Left renal pelvis (tissue), 4 donors: ENCODE measurements at places on chromosomes 11 and 22. TPM values are rescaled to one million over a fixed set of nuclear protein-coding genes. Genes with fewer than 3 reads are reported as not detected.

- DNase-seq, result no peak
Measured at GRCh38 chr11:82909015-82909640, 7.6 kb downstream of the DDIAS start.

DNA sequence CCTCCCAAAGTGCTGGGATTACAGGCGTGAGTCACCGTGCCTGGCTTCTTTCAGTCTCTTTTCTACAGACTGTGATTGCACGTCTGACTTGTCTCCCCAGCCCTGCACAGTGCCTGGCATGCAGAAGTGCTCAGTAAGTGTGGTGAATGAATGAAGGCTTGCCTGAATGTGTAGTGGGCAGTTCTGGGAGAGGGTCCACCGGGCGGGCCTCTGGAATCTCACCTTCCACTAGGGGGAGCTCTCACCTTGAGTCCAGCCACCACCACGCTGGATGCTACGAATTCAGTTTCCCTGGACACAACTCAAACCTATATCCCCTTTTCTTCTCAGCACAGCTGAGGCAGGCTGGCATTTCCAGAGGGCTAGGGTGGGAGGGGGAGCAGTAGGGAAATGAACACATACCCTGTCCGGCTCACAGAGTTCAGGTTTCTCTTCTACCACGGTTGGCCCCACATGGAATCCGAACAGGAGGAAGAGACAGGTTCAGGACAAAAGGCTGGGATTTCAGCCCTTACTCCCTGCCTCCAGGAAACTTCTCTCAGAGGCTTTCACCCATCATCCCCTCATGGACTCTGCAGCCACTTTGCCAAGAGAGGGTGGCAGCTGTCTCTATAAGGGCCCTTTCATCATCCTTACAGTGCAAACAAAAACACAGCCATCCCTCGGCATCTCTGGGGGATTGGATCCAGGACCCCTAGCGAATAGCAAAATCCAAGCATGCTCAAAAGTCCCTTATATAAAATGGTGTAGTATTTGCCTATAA is 86.8 kb downstream of the NECTIN1 start:
- no peak for DNase-seq

The CRYBB2 gene
- 0.89 TPM for polyA plus RNA-seq

GRCh38 chr11:64449381-64450167 is 90.6 kb downstream of the RPS6KA4 start:
- no peak for DNase-seq

DNA sequence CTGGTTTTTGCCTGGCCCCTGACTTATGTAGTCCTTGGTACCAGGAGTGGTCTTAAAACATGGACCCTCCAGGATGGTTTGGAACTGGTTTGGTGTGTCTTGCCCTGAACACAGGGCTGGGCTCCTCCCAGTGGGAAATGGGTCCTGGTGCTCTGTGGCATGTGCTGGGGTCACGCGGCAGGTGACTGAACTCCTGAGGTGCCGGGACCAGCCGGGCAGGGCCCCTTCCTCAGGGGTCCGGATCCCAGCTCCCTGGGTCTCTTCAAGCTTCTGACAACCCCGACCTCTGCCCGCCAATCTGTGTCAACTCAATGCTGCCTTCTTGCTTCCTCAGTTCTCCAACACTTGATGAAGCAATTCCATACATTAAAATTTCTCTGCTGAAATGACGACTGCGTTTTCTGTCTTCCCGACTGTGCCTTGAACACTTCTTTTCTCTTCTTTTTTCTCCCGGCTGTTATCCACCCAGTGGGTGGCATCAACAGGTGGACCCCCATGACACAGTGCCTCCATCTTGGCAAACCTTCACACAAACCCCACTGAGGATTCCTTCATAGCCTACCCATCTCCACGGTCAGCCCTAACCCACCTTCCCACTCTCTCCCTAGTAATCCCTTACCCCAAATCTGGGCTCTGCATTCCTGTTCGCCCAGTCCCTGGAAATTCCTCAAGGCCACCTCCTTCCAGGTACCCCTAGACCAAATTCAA is 4.4 kb downstream of the IFT27 start:
- no peak for DNase-seq

The UBE2L3 gene
- polyA plus RNA-seq, result 56.2 TPM

DNA sequence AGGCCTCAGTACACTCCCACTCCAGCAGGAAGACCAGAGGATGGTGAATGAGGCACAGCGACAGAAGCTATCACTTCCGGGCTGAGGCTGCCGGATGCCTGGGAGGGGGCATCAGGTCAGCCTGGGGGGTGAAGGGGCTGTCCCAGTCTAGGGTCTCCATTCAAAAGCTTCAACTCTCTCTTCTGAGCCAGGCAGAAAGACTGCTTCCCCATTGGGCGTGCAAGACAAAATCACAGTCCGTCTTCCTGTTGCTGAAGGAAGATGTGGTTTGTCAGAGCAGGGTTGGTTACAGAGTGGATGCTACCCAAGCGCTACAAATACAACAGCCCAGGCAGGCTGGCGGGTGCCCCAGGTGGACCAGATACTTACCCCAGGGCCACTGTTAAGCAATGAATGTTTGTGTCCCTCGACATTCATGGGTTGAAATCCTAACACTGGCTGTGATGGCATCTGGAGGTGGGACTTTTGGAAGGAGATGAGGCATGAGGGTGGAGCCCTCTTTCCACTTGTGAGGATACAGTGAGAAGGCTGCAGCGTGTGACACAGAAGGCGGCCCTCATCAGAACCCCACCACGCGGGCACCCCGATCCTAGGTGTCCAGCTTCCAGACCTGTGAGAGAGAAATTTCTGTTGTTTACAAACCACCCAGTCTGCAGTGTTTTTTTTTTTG is 12.0 kb downstream of the UPK3A start:
- DNase-seq, result no peak

The PLAAT2 gene
- 0.30 TPM for polyA plus RNA-seq

DNA sequence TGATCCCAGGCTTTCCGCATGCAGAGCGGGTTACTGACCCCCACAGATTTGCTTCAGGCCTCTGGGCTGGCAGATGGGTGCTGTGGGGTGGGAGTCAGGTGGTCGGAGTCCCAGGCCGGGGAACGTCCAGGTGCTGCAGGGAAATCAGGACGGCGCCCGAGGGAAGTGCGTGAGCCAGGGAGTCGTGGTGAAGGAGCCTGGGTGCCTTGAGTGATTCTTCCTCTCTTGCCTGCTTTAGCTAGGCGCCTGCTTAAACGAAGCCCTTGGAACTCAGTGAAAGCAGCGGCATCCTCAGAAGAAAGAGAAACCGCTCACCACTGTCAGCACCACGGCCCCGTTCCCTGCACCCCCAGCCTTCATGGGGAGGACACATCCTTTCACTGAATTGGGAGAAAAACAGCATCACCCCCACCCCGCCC is 455.6 kb downstream of the BRD1 start:
- no peak for DNase-seq

GRCh38 chr11:42179216-42179615 is 719.8 kb upstream of the LRRC4C start:
- DNase-seq, result no peak

DNA sequence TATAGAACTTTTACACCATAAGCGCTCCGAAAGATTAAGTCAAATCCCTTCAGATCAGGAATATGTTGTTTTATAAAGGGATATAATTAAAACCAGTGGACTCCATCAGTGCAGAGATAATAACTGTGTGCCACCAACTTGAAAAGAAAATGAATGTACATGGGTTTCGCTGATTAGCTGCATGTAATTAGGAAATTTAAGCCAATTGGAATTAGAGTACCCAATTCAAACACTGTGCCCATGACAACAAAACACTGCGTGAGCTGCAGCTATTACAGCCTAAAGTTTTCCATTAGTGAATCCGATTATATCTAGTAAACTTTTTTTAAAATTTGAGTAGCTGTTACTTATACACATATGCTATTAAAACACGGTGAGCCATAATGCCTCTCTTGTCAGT is 392.3 kb upstream of the ARHGAP42 start:
- no peak for DNase-seq

- no peak for DNase-seq
Measured at GRCh38 chr11:63761931-63762653, 6.5 kb downstream of the ZFTA start.

The SPDYC gene
- polyA plus RNA-seq, result not detected

The TBX10 gene
- polyA plus RNA-seq, result not detected

The CNTF gene
- polyA plus RNA-seq, result 1.6 TPM

The LMNTD2 gene
- polyA plus RNA-seq, result 7.5 TPM

GRCh38 chr11:62985041-62985750 is 429 bp upstream of the SLC22A6 start:
- DNase-seq, result no peak

- no peak for DNase-seq
Measured at GRCh38 chr11:112634995-112635737, 326.1 kb upstream of the NCAM1 start.
